Activated naive CD4-positive, alpha-beta T cell (primary cell): ENCODE measurements at places on chromosomes 1 and 21.

GRCh38 chr1:11960715-11961114, 19.5 kb upstream of the MFN2 start:
- DNase-seq: no peak

DNA sequence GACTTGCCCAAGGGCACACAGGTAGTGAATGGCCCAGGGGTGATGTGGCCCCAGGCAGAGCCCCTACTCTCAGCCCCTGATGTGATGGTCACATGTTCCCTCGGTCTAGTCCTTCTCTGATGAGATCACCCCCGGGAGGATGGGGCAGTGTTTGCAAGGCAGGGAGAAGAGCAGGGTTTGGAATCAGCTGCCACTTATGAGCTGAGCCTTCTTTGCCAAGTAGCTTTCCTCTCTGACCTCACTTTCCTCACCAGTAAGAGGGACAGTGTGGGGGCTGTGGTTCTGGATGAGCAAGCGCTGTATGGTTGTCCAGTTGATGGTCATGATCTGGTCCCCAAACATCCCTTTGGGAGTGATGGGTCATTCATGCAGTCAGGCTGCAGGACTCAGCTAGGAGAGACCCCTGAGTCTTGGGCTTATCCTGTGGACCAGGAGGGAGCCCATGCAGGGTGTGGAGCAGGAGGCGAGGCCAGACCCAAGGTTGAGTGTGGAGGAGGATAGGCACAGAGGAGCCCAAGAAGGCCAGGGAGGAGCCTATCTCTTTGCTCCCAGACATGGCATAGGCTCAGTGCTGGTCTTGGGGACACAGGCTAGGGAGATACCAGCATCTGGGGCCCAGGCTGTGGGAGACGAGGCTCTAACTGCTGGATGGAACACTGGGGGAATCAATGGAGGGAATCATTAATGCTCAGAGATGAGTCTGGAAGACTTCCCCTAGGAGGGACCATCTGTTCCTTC, 15.9 kb upstream of the PEAR1 start:
- no peak for DNase-seq

DNA sequence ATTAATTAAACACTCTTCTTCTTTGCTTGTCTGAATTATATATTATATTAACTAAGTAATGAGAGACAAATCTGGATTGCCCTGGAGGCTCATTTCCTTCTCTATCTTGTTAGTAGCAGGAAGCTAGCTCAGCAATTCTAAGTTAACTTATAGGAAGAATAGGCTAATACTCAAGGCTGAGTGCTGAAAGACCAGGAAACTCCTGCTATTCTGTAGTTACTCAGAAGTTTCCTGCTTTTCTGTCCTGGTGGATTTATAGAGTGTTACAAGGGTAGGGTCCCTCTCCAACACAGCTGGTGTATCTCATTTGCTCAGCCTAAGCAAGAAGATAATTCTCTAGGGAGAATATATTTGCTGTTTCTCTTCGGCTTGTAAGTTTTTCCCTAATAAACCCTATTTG, 29.2 kb downstream of the HSPA13 start:
- DNase-seq: no peak

DNA sequence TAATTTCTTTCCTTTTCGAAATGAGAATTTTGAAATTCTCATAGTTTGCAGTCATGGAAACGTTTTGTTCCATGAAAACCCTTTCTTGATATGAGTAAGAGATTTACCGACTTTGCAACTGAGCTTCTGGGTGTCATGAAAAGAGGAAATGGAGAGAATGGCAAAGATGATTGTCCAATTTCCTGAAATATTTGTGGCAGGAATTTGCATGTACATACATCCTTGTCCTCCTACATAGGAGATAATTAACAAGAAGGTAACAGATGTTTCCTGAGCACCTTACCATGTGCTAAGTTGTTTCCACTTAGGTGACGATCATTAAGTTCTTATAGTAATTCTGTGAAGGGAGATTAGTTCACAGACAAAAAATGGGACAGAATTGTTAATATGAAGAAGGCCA, 170.7 kb downstream of the NEGR1 start:
- no peak for DNase-seq

DNA sequence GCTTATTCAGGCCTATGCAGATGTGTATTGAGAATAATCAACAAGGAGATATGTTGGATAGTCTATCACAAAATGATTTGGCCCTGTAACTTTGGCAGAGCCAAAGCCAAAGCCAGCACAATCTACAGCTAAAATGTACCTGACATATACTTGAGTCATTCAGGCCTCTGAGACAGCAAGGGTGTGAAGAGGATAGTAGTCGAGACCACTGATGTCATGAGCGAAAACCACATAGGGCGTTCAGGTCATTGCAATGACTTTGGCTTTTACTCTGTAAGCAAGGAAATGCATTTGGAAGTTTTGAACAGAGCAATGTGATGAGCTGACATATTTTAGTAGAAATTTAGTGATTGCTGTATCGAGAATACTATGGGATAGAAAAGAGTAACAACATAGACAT, 579.6 kb downstream of the AMY1C start:
- DNase-seq: no peak

GRCh38 chr21:34544032-34544496, 32.1 kb upstream of the KCNE1 start:
- no peak for DNase-seq

DNA sequence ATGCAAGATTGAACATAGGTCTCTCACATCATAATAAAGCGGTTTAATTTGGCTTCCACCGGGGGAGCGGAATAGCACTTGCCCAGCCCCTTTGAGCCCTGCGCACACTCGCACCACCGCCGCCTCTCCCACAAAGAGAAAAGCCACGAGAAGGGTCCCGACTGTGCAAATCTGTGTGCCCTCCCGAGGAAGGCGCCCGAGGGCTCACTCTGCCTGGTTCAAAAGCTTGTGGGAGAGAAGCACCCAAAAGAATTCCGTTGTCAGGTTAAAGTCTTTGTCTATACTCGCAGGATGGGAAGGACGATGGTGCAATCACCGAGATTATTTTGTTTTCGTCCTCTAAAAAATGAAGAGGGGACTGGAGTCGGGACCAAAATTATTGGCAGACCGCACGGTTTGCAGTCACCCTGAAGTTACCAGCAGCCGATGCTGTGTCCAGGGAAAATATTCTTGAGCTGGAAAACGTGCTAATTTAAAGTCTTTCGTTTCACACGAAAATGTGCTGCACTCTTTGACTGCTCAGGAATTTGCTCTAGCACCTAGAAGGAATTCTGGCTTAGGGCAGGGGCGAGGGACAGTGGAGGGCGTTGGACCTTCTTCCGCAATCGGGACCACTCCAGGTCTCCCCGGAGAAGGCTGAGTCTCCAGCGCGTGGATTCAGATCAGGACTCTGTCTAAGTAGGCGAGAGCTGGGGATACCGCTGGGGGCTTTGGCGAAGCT, 6.6 kb upstream of the SIM2 start:
- DNase-seq: no peak

- no peak for DNase-seq
Measured at GRCh38 chr21:46150073-46150472, 5.3 kb downstream of the FTCD start.

- DNase-seq: no peak
Measured at GRCh38 chr1:47529520-47530098, 91.8 kb downstream of the FOXD2 start.

DNA sequence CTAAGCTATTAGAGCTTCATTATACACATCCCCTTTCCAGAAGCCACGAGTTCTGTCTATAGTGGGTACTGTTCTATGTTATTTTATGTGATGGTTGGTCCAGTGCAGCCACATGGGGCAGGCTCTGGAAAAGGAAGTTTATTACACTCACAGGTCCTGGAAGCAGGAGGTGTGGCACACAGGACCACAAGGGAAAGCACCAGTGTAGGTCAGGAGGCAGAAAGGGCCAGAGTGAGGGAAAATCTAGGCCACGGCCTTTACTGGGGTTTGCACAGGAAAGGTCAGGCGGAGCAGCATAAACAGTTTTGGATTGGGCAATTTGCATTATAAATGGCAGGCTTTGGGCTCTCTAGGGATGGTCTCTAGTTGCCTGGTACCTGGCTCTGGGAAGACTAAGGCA, 21.8 kb upstream of the CNIH3 start:
- DNase-seq: no peak

- no peak for DNase-seq
Measured at GRCh38 chr1:110787328-110788071, 85.4 kb upstream of the CD53 start.

- DNase-seq: no peak
Measured at GRCh38 chr1:89842567-89843272, 21.9 kb downstream of the LRRC8D start.

DNA sequence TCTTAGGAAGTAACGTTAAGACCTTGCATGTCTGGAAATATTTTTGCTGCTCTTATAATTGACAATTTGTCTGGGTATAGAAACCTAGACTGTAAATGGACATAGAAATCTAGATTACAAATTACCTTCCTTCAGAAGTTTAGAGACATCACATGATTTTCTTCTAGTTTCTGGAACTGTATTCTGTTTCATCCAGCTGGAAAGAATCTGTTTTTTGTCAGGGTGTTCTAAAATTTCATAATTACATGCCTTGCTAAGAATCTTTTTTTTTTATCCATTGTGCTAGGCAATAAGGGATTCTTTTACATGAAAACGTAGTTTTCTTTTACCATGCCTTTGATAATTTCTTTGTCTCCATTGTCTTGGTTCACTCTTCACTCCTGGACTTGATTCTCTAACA, 20.7 kb upstream of the S100A7 start:
- no peak for DNase-seq

DNA sequence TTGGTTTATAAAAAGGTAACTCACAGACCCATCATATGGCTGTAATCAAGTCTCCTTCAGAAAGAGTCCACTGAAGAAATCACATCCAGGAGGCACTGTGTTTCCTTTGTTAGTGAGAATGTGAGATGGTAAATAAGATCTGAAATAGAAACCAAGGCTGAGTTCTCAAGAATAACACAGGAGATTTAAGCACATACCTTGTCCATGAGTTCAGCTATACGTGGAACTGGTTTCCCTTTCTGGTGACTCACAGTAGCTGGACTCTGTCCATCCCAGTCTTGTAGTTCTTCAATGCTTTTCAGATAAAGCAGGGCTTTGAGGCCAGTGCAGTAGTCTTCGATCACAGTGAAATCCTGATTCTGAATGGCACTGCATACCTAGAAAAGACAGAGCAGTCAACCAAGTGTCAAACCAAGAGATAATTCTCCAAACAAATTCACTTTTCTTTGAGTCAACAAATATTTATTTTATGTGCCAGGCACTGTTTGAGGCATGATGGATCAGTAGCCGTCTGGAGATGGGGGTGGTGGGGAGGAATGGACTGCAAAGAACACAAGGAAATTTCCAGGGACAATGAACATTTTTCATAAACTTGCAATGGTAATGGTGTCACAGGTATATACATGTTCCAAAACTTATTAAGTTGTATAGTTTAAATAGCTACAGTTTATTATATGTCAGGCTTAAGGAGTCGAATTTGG, 471.4 kb downstream of the PTBP2 start:
- no peak for DNase-seq

DNA sequence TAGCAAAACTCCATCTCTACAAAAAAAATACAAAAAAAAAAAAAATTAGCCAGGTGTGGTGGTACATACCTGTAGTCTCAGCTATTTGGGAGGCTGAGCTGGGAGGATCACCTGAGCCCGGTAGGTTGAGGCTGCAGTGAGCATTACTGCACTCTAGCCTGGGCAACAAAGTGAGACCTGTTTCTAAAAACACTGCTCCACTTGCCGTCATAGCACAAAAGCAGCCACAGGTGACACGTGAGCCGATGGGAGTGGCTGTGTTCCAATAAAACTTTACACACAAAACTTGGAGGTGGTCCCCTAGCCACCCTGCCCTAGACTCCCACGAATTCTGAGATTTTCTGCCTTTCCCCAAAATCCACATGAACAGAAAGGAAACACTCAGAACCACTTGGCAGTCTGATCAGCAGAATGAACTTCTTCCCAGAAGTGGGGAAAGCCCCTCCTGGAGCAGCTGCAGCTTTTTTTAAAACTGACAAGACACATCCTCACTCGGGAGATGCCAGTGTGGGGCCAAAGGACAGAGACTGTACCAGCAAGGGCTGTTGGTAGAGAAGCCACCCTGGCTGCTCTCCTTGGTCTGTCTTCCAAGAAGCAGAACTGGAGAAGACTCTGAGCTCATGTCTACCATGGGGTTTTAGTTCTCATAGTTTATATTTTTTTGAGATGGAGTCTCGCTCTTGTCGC, 23.3 kb downstream of the PLEKHM2 start:
- DNase-seq: no peak

DNA sequence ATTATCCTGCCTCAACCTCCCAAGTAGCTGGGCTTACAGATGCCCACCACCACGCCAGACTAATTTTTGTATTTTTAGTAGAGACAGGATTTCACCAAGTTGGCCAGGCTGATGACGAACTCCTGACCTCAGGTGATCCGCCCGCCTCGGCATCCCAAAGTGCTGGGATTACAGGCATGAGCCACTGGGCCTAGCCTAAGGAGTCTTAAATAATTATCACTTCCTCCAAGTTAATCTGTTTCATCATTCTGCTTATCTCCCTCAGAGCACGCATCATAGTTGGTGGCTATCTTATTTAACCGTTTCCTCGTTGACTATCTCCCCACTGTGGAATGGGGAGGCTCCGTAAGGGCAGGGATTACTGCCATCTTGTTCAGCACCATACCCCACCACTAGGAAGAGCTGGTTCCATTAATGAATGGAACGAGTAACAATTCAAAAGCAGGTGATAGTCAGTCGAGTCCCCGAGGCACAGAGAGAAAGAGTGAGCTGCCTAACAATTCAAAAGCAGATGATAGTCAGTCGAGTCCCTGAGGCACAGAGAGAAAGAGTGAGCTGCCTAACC, 52.7 kb downstream of the GLUL start:
- DNase-seq: no peak

- no peak for DNase-seq
Measured at GRCh38 chr1:38465460-38465859, 394.1 kb downstream of the RRAGC start.

DNA sequence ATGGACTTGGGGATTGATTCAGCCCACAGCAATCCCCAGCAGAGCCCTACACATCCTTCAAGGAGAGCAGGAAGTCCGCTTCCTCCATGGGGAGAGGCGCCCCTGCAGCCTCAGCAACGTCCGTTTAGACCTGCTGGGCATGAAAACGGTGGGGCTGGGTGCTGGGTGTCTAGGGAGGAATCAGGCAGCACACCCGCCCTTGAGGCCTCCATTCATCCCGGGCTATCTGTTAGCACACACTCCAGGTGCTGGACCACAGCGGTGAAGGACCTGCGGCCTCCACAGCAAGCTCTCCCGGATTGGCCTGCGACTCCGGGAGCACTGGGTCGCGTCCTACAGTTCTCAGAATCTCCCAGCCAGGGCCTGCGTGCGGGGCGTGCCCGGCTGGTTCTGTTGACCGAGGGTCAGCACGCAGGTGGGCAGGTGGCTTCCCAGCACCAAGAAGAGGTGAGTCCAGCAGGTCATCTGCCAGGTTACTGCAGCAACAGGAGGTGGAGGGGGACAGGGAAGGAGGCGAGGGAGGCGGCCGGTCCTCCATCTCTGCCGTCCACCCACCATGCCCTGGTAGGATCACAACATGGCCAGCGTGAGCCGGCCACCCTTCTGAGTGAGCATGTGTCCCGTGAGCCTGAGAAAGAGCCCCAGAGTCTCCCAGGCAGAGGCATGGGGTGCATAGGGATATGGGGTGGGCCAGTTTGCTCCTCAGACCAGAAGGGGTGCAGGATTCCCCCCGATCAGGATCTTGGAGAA, 96.6 kb downstream of the RIPK4 start:
- no peak for DNase-seq

GRCh38 chr1:64038965-64039364, 164.5 kb upstream of the UBE2U start:
- DNase-seq: no peak
